SHP77 (cell line): ENCODE measurements at places on chromosomes 7 and 10.

- DNase-seq: no peak
Measured at GRCh38 chr7:15801041-15801440, 114.6 kb upstream of the MEOX2 start.

DNA sequence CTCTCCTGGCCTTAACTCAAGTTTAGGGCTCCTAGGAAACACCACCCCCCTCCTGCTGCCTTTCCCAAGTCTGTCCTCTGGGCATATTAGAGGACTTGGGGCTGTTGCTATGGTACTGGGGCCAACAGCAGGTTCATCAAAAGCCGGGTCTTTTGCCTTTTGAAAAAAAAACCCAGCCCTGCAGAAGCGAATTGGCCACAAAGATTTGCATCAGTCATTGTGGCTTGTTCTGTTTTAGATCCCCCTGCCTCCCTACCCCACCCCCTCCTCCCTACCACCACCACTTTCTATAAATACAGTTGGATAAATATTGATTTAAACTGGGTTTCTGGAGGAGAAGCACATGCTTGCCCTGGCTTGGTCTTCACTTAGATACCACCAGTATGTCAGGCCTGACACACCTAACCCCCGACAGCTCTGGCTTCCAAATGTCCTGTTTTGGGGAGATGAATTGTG is 7.0 kb downstream of the MXI1 start:
- DNase-seq: peak; percentile 20

DNA sequence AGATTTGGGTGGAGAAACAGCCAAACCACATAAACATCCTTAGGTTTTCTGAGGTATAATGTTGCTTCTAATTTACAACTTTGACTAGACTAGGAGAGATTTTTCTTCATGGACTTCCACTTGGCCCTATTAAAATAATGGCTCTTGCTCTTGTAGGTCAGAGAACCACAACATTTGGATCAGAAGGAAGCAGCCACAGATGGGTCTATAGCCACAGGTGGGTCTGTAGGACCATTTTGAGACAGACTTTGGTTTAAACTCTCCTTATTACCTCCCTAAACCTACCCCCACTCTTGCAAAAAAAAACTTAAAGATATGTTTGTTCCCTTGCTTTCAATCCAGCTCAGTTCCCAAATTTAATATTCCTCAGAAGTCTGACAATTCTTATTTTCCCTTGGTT is 1260.8 kb downstream of the GATA3 start:
- no peak for DNase-seq

DNA sequence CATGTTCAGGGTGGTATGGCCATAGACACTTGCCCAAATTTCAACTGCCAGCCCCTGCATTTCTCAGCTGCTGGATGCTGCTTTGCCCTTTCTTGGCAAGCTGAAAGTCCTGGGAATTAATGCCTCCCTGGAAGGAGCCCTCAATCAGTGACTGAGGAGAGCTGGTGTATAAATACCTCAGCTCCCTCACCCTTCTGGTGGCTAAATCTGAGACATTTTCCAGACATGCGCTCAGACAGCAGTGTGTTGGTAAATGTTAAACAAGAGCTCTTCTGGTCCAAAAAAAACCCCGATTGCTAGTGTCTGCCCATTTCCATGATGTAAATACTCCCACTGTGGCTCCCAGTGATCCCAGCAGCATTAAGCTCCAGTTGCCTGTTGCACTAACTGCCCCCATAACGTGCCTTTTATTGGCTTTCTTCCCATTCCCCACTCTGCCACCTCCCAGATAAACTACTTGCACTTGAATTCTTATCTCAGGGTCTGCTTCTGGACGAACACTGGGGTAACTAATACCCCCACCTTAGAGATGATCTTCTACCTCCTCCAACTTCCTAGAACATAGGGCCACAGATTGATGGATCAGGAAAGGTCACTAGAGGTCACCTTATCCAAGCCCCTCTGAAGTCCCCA is 6.7 kb upstream of the MYH16 start:
- DNase-seq: no peak

DNA sequence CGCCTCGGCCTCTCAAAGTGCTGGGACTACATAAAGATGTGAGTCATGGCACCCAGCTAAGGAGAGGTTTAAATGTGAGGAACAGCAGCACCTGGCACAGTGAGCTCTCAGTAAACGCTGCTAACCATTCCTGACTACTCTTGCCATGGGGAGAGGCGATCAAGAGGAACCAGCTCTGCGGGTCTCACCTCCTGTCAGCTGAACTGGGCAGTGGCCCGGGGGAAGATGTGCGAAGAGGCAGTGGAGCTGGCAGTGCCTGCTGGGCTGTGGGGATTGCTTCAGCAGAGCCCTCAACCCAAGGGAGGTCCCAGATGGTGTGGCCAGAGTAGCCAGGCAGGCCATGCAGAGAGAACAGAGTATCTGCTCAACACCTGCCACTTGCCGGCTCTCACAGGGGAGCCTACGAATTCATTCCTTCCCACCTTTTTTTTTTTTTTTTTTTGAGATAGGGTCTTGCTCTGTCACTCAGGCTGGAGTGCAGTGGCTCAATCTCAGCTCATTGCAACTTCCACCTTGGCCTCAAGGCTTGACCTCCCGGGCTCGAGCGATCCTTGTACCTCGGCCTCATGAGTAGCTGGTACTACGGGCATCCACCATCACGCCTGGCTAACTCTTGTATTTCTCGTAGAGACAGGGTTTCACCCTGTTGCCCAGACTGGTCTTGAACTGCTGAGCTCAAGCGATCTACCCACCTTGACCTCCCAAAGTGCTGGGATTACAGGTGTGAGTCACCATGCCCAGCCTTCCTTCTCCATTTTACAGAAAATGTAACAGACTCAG is 6.8 kb downstream of the POLM start:
- no peak for DNase-seq
